Stimulated activated CD8-positive, alpha-beta memory T cell treated with anti-CD3 and anti-CD28 coated beads, Interleukin-15, amount 100 ng/mL, for 24 hours (primary cell): ENCODE measurements at places on chromosomes 2 and 18.

- no peak for DNase-seq
These were observed 8.4 kb downstream of the MYOM1 start for GRCh38 chr18:3211236-3211992.

DNA sequence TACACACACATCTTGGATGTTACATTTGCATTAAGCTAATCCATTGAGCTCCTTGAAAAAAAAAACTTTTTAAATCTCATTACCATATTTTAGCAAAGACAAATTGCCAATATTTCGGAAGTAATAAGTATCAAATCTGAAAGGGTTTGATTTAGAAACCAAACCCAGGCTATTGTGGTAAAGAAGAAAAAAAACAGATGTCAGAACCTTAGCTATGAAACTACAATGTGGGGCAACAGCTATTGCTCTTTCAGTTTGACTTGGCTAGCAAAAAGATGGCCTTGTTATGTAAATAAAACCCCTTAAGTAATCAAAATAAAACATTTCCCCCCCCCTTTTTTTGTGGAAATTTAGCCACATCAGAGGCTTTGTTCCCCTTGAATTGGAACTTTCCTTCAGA is 41.2 kb upstream of the REG3A start:
- no peak for DNase-seq

- DNase-seq, result no peak
These were observed 154.2 kb downstream of the MIB1 start for GRCh38 chr18:21894619-21895367.

GRCh38 chr2:170883683-170884082 is 45.4 kb upstream of the GORASP2 start:
- DNase-seq, result no peak

DNA sequence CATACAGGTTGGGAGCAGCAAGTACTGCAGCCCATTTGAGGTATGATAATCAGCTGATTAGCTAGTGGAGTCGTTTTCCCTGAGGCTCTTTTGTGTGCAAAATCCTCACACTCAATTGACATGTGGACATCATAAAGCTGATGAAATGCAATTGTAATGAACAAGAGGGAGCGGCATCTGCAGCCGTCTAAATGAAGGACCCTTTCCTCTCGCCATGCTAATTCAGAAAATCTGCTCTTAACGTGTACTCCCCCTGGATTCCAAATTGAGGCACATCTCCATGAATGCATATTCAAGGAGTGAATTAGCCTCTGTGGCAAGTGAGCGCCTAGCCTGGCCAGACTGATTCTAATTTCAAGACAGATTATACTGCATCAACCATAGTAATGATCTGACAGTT is 260.9 kb upstream of the ATP5MC3 start:
- DNase-seq, result no peak

- no peak for DNase-seq
These were observed 19.1 kb upstream of the INO80D start for GRCh38 chr2:206105038-206105437.

- no peak for DNase-seq
These were observed 12.1 kb downstream of the ANKRD23 start for GRCh38 chr2:96831679-96832078.

DNA sequence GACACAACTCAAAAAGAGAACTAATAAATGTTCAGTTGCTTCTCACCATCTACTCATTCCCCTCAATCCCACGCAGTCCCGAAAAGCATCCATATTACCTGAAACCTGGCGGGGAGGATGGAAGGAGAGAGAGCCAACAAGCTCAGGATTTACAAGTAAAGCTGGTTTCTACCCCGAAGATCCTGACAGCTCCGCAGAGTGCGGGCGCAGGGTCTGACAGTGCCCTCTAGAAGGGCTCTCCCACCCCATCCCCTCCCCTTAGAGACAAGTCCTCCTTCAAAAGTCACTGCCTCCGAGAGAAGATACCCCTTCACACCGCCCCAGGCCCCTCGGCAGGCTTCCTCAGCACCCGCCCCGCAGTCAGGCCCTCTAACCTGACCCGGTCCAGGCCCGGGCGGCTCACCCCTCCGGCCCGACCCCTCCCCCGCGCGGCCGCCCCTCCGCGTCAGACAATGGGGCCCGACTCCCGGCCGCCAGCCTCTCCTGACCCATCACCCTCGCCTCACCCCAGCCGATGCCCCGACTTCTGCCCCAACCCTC is 550 bp downstream of the RAB1A start:
- DNase-seq, result peak; percentile 14

- no peak for DNase-seq
These were observed 70.7 kb downstream of the SOS1 start for GRCh38 chr2:39050109-39050508.

GRCh38 chr2:102664471-102664909 is 45.1 kb downstream of the SLC9A2 start:
- DNase-seq, result no peak

DNA sequence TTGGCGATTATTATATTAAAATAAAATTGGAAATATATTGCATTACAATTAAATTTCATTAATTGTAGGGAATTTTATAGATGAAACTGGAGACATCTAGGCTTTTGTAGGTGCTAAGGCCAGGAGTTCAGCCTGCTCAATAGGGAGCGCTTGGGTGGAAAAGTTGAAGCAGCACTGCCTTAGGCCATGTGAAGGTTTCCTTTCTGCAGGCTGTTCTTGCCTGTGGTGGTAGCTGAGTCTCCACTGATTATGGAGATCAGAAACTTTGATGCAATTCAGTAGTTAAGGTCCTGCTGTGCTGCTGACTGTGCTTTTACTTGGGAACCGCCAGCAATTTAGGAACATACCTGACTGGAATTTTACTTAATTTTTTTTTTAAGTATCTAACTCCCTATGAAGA is 179.9 kb upstream of the BOD1L2 start:
- no peak for DNase-seq

GRCh38 chr2:239903803-239904202 is 121.3 kb downstream of the NDUFA10 start:
- no peak for DNase-seq

GRCh38 chr2:241224018-241224850 is 35.8 kb downstream of the ANO7 start:
- DNase-seq, result no peak

DNA sequence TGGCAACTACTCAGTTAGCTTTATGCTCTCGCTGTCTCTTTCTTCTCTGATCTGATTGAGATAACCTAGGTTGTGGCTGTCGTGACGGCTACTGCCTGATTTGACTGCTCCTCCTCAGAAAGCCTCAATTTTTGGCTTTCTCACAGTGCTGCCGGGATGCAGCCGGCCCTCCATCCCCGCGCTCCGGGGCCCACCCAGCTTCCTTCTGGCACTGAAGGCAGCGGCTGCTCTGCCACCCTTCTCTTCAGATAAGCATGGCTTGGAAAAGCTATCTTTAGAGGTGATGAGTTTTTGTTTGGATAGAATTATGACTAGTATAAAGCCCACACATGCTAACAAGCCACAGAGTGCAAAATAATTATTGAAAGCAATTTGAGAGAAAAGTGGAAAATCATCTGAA is 102.5 kb downstream of the DPP4 start:
- no peak for DNase-seq

- no peak for DNase-seq
These were observed 56.5 kb downstream of the SERPINB8 start for GRCh38 chr18:64026350-64026749.

- no peak for DNase-seq
These were observed 285.4 kb downstream of the NRXN1 start for GRCh38 chr2:50746526-50746925.

DNA sequence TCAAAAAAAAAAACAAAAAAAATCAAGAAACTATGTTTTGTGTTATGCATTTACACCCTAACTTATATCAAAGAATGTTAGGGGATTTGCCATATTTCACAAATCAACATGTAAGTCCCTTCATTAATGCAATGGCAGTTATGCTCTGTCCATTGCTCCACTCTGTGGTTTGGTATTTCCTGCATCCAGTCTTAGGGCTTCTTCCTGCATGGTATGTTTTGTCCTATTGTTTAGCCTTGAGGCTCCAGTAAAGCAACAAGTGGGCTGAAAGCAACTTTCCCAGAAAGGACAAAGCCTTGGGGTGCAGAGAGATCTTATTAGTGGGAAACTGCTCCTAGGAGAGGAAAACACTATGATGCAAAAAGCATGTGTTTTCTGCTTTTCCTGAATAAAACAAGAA is 474.1 kb downstream of the IRS1 start:
- DNase-seq, result no peak

- no peak for DNase-seq
These were observed 23.3 kb downstream of the LBH start for GRCh38 chr2:30254685-30255001.
